ENCODE measurements at places on chromosomes 13 and 19. TPM values are rescaled to one million over a fixed set of nuclear protein-coding genes. Genes with fewer than 3 reads are reported as not detected.

- no peaks in the 10 kb centered on the region for H3K4me1 ChIP-seq
- H3K27ac ChIP-seq, result no peak overlapping the region
- no peaks in the 10 kb centered on the region for H3K36me3 ChIP-seq
- no peaks in the 10 kb centered on the region for H3K27me3 ChIP-seq
- H3K4me3 ChIP-seq, result no peak overlapping the region
Observed at GRCh38 chr13:99118179-99118578, 82.5 kb upstream of the UBAC2 start.

DNA sequence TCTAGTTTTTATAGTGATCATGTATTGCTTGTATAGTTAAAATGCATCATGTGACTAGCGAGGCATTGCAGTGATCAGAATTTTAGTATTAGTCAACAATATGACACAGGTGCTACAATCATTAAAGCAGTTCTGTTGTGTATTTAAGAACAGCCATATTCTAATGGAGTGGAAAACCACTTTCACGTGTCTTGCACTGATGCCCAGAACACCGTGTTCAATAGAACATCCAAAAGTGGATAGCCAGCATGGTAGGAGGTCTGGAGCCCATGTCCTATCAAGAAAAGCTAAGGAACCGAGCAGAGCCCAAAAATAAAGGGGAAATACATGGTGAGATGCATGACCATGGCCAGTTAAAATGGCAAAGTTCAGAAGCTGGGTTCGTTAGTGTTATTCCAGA is 55.1 kb downstream of the FGF14 start:
- no peaks in the 10 kb centered on the region for H3K36me3 ChIP-seq
- H3K4me1 ChIP-seq, result no peaks in the 10 kb centered on the region
- DNase-seq, result no peak
- H3K27me3 ChIP-seq, result no peaks in the 10 kb centered on the region

- peaks cover under 1% of the 10 kb centered on the region for H3K36me3 ChIP-seq
- no peaks in the 10 kb centered on the region for H3K27me3 ChIP-seq
- H3K4me3 ChIP-seq, result no peak overlapping the region
- no peak for DNase-seq
- H3K4me1 ChIP-seq, result peaks cover 9% of the 10 kb centered on the region
- H3K27ac ChIP-seq, result no peak overlapping the region
Observed at GRCh38 chr13:73187106-73187505, 128.3 kb downstream of the KLF5 start.

- no peak overlapping the region for H3K27ac ChIP-seq
- no peak for DNase-seq
Observed at GRCh38 chr19:14906711-14907110, 20.8 kb upstream of the OR7A17 start.

The FXYD1 gene
- 2.0 TPM for total RNA-seq

GRCh38 chr19:12872941-12873890 is 8.0 kb downstream of the DNASE2 start:
- no peak overlapping the region for H3K27ac ChIP-seq
- H3K36me3 ChIP-seq, result peaks cover 10% of the 10 kb centered on the region
- no peaks in the 10 kb centered on the region for H3K27me3 ChIP-seq
- no peaks in the 10 kb centered on the region for H3K4me1 ChIP-seq

The FGF22 gene
- total RNA-seq, result not detected

GRCh38 chr19:8607386-8607785 is 3.1 kb downstream of the ADAMTS10 start:
- peaks cover 14% of the 10 kb centered on the region for H3K36me3 ChIP-seq
- H3K27me3 ChIP-seq, result peaks cover 10% of the 10 kb centered on the region
- peak overlapping the region; percentile 54 for H3K4me3 ChIP-seq
- peak overlapping the region; percentile 39 for H3K27ac ChIP-seq
- no peak for DNase-seq
- H3K4me1 ChIP-seq, result peaks cover 26% of the 10 kb centered on the region

The CYP2B6 gene
- total RNA-seq, result 1.2 TPM

The MED25 gene
- total RNA-seq, result 88.5 TPM

DNA sequence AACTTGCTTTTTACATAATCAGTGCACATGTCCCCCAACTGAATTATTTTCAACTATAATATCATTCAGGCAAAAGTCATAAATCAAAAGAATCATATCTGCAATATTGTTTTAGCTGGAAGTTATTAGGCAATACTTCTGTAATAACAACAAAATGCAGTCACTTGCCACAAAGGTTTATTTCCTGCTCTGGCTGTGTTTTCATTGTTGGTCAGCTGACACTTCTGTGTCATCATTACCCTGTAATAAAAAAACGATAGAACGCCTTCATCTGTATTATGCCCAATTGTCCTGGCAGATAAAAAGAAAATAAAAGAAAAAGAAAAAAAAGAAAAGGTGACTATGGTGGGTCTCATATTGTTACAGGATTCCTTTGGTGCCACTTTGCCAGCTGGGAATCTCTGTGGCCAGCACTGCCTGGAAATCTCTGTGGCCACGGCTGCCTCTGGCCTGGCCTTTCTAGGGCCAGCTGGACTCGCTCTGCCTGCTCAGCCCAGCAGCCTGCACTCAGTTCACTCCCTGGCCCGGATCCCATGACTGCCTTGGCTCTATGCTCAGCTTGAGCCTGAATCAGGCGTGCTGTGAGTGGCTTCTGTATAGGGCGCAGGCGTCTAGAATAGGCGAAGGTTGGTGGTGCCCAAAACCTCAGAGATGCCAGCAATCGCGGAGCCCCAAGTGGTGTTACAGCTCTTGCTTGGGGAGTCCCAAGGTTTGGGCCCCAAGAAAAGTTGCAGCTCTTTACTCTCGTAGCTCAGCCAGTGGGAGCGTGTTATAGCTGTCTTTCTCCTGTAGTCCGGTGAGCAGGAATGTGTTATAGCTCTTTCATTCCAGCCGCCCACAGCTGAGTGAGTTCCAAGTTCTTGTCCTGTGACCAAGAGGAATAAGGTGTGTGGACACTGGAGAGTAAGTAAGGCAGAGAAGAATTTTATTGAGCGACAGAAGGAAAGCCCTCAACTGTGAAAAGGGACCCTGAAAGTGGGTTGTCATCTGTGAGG is 1227.1 kb downstream of the SLITRK1 start:
- H3K27ac ChIP-seq, result no peak overlapping the region
- no peaks in the 10 kb centered on the region for H3K4me1 ChIP-seq
- no peaks in the 10 kb centered on the region for H3K27me3 ChIP-seq
- no peak for DNase-seq
- H3K4me3 ChIP-seq, result no peak overlapping the region

DNA sequence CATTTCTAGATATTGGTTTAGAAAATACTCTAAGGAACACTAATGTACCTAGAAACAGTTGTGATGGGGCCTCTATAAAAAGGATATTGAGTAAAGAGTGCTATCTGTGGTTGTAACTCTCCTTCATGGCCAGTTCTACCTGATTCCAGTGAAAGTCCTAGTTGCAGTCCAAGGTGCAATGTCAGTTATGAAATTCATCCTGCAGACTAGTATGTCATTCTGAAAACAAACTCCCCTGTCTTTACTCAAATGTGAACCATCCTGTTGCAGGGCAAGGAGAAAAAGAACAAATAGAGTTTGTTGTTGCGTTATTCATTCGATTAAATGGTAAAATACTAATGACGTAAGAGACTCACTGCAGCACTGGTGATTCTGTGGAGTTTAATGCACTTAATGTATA is 18.3 kb upstream of the N4BP2L1 start:
- H3K27me3 ChIP-seq, result no peaks in the 10 kb centered on the region
- no peak overlapping the region for H3K27ac ChIP-seq
- peaks cover 13% of the 10 kb centered on the region for H3K4me1 ChIP-seq
- H3K36me3 ChIP-seq, result peaks cover 4% of the 10 kb centered on the region

DNA sequence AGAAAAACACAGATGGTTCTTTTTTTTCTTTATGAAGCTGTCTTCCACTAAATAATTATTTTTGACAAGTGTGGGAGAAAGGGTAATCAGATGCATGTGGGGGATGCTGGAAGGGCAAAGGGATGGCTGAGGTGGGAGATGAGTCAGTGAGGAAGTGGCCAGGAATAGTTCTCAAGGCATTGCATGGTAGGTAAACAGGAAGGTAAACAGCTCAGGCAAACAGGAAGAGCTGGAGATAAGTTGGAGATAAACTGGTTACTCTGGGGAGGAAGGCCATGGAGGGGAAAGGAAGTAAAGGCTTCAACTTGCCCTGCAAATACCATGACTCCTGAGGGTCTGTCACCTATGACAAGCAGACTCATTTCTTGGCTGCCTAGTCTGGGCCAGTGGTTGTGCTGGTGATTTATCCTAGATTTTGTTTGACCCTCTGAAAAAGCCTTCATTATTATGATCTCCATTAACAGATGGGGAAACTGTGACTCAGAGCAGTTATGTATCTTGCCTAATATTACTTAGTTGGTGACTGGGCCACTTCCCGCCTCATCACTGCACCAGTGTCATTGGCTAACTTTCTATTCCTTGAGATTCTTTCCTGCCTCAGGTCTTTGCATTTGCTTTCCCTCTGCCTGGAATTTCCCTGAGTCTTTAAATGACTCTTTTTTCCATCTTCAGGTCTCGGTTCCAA is 17.1 kb downstream of the ACTL9 start:
- H3K4me3 ChIP-seq, result no peak overlapping the region
- no peak overlapping the region for H3K27ac ChIP-seq
- no peaks in the 10 kb centered on the region for H3K4me1 ChIP-seq
- peaks cover 4% of the 10 kb centered on the region for H3K27me3 ChIP-seq
- no peaks in the 10 kb centered on the region for H3K36me3 ChIP-seq

GRCh38 chr13:32228330-32229041 is 86.7 kb downstream of the ZAR1L start:
- peak overlapping the region; percentile 2 for H3K27ac ChIP-seq
- DNase-seq, result no peak
- H3K4me1 ChIP-seq, result peaks cover 18% of the 10 kb centered on the region
- peaks cover 14% of the 10 kb centered on the region for H3K36me3 ChIP-seq
- H3K4me3 ChIP-seq, result no peak overlapping the region

GRCh38 chr19:32611161-32611560 is 30.2 kb downstream of the PDCD5 start:
- H3K36me3 ChIP-seq, result peaks cover 44% of the 10 kb centered on the region
- H3K27ac ChIP-seq, result no peak overlapping the region
- no peaks in the 10 kb centered on the region for H3K4me1 ChIP-seq
- no peaks in the 10 kb centered on the region for H3K27me3 ChIP-seq
- DNase-seq, result no peak
- H3K4me3 ChIP-seq, result no peak overlapping the region

DNA sequence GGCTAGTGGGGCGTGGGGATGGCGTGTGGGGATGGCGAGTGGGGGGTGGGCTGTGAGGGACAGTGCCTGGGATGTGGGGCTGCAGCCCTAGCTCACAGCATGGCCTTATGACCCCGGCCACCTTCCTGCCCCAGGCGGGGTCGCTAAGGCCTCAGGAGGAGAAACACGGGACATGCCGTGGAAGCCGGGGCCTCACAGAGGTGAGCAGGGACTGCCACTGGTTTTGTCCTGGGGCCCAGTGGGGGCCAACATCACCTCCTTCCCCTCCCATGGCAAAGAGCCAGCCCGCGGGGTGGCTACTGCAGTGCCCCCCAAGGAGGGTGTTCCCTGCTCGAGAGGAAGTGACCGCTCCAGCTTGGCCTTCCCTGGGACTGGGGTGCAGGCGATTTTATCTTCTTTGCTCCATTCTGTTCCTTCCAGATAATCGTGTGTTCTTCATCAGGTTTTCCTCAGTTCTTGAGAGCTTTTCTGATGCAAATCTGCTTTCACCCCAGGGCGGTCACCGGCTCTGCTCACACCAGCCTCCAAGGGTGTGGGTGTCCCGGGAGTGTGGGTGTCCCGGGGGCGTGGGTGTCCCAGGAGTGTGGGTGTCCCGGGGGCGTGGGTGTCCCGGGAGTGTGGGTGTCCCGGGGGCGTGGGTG is 1.2 kb downstream of the F7 start:
- no peaks in the 10 kb centered on the region for H3K4me1 ChIP-seq
- no peak for DNase-seq
- H3K27ac ChIP-seq, result no peak overlapping the region
- H3K4me3 ChIP-seq, result no peak overlapping the region
- no peaks in the 10 kb centered on the region for H3K36me3 ChIP-seq

DNA sequence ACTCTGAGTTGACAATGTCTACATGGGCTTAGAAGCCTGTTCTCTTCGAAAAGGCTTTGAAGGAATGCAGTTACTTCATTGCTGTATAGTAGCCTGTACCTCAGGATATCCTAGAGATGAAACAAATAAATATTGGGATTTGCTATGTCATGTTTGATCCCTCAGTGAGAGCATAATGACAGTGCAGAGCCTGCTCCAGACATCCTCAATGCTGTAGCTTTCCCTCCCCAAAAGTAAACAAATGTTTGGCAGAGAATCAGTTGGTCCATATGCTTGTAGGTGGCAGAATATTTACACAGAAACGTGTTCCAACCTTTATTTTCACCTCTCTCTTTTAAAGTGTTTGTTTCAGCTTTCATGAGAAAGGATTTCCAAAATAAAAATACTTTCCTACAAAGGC is 515.3 kb upstream of the SGCG start:
- H3K27ac ChIP-seq, result no peak overlapping the region
- H3K36me3 ChIP-seq, result no peaks in the 10 kb centered on the region
- H3K4me1 ChIP-seq, result no peaks in the 10 kb centered on the region
- no peaks in the 10 kb centered on the region for H3K27me3 ChIP-seq
- DNase-seq, result no peak

- no peaks in the 10 kb centered on the region for H3K4me1 ChIP-seq
- H3K27me3 ChIP-seq, result no peaks in the 10 kb centered on the region
- no peak overlapping the region for H3K4me3 ChIP-seq
Observed at GRCh38 chr13:51920267-51920666, 58.5 kb downstream of the CCDC70 start.

The NLRP7 gene
- total RNA-seq, result 0.98 TPM

The KCNC3 gene
- 9.5 TPM for total RNA-seq

The FOXA3 gene
- total RNA-seq, result 3.3 TPM

The FLT1 gene
- 0.79 TPM for total RNA-seq

DNA sequence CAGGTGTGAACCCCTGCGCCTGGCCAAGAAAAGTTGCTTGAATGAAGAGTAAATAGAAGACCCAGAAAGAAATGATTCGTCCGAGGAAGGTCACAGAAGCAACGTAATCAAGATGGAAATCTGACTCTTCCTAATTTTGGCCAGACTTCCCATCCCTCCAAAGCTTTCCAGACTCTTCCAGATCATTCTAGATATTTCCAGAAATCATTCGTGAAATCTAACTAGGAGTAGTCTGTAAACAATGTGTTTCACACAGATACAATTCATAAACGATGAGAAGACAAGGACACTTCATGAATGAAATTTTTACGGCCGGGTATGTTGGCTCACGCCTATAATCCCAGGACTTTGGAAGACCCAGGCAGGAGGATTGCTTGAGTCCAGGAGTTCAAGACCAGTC is 9.3 kb upstream of the LDLR start:
- no peak overlapping the region for H3K27ac ChIP-seq
- peaks cover 8% of the 10 kb centered on the region for H3K4me1 ChIP-seq
- no peak for DNase-seq
- H3K36me3 ChIP-seq, result no peaks in the 10 kb centered on the region

GRCh38 chr13:27427641-27428040 is 3.2 kb downstream of the GTF3A start:
- H3K27me3 ChIP-seq, result no peaks in the 10 kb centered on the region
- H3K27ac ChIP-seq, result no peak overlapping the region
- no peak overlapping the region for H3K4me3 ChIP-seq
- DNase-seq, result no peak
- peaks cover 23% of the 10 kb centered on the region for H3K4me1 ChIP-seq

GRCh38 chr13:83423381-83423780 is 458.9 kb downstream of the SLITRK1 start:
- no peaks in the 10 kb centered on the region for H3K27me3 ChIP-seq
- no peaks in the 10 kb centered on the region for H3K4me1 ChIP-seq
- no peak overlapping the region for H3K27ac ChIP-seq
- DNase-seq, result no peak
- no peak overlapping the region for H3K4me3 ChIP-seq

GRCh38 chr19:4867534-4868285 is at the start of gene PLIN3:
Gene PLIN3 (minus strand): TSS chr19:4867667. CDS start chr19:4861394, 6,273 bp downstream.
- peak within 1 kb of the TSS; percentile 84 for H3K27ac ChIP-seq
- peak within 1 kb of the TSS; percentile 88 for H3K4me3 ChIP-seq
- DNase-seq, result peak; percentile 97

GRCh38 chr13:34145061-34145460 is 327.1 kb downstream of the RFC3 start:
- DNase-seq, result no peak
- H3K4me3 ChIP-seq, result no peak overlapping the region
- H3K27ac ChIP-seq, result no peak overlapping the region
- H3K27me3 ChIP-seq, result no peaks in the 10 kb centered on the region
- no peaks in the 10 kb centered on the region for H3K4me1 ChIP-seq
- no peaks in the 10 kb centered on the region for H3K36me3 ChIP-seq
